Inflammatory macrophage (primary cell): ENCODE measurements at places on chromosomes 3 and 15.

- DNase-seq = no peak
These were observed 20.5 kb upstream of the CDIN1 start for GRCh38 chr15:36558921-36559320.

- no peak for DNase-seq
These were observed 5.9 kb upstream of the ABHD6 start for GRCh38 chr3:58231666-58232065.

- no peak for DNase-seq
These were observed 274.6 kb upstream of the TBL1XR1 start for GRCh38 chr3:177471733-177472480.

DNA sequence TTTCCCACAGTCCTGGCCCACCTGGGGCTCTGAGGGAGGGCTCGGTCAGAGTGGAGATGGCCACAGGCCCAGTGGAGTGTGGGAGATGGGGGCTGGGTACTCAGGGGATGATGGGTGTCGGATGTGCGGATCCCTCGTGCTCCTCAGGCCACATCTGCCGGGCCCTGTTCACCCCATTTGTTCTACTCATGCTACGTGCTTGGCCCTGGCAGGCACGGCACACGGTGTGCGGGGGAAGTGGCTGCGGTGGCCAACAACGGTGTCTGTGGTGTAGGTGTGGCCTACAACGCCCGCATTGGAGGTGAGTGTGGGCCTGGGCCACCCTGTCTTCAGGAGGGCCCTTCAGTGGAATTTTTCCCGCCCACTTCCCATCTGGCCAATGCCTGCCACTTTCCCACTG lies 7.0 kb upstream of the FES start:
- DNase-seq = no peak

DNA sequence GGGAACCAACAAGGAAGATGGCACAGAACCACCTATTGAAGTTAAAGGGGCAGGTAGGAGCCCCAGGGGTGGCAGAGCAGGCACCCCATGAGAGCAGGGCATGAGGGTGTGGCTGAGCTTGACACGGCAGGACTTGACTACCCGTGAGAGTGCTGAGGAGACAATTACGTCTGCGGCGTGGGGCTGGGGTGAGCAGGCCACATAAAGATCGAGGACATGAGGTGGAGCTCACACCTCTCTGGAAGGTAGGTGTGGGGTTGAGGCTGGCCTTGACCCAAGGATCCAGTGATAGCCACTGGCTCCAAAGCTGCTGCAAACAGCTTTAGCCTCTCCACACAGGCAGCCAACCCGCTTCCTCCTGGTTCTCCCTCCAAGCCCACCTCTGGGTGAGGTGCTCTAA lies 64.5 kb downstream of the PCSK6 start:
- DNase-seq = no peak

- no peak for DNase-seq
These were observed 9.4 kb upstream of the C15orf39 start for GRCh38 chr15:75192307-75192706.

DNA sequence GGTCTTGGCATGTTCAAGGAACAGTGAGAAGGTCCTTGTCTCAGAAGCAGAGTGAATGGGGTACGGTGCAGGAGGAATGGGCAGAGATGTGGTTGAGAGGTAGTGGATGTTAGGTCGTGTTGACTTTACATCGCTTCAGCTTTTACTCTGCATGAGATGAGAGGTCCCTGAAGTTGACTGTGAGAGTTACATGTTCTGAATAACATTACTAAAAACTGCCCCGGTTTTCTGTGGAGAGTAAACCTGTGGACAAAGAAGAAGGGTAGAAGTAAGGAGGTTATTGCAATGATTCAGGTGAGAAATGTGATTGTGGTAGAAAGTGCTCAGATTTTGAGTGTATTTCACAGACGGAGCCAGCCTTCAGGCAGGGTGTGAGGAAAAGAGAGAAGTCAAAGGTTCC lies 105.6 kb downstream of the ARNT2 start:
- DNase-seq = no peak

- peak; percentile 36 for DNase-seq
These were observed 18.7 kb downstream of the DNAJC13 start for GRCh38 chr3:132435911-132436425.

DNA sequence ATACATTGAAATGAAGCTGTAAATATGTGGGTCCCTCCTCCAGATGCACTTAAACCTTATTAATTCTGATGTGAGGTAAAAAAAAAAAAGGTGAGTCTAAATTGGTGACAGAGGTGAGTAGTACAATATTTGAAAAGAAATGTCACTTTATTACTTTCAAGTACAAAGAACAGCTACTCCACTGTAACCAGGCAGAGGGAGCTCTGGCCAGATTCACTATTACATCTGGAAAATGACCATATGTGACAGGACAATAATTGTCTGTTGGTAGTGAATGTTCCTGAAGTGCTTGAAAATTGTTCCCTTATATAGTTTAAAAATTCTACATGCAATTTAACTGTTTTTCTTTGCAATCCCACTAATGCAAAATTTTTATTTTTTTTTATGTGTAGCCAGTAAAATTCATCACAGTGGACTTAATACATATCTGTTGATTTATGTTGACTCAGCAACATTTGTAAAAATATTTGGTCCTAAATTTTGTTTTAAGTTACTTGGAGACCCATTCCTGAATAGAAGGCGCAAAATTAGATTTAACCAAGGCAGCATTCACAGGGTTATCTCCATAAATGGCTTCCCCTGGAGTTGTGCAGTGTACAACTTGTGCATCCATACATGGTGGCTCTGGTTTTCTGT lies 231.9 kb upstream of the TBC1D5 start:
- no peak for DNase-seq

DNA sequence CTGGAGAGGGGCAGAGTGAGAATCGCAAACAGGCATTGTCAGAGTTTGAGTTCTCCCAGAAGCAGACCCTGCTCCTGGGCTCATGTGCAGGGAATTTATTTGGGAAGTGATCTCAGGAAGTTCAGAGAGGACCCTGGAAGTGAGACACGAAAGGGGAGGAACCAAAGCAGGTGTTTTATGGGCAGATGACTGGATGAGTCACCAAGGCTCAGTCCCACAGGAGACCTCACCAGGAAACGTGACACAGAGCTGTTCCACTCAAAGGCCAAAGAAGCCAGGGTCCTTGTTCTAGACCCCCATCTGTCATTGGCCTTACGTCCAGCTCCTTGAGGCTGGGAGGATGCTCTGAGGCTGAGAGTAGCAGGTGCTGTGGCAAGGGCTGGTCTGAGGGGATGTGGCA lies 43.4 kb upstream of the SEC22A start:
- no peak for DNase-seq

GRCh38 chr3:31465999-31466398 lies 66.7 kb upstream of the STT3B start:
- no peak for DNase-seq

GRCh38 chr3:152374262-152374990 lies 105.7 kb downstream of the MBNL1 start:
- DNase-seq = no peak

GRCh38 chr3:43766672-43767465 lies 76.1 kb downstream of the ABHD5 start:
- DNase-seq = no peak

- DNase-seq = peak; percentile 54
These were observed 32.0 kb downstream of the DCUN1D1 start for GRCh38 chr3:182948305-182948704.

DNA sequence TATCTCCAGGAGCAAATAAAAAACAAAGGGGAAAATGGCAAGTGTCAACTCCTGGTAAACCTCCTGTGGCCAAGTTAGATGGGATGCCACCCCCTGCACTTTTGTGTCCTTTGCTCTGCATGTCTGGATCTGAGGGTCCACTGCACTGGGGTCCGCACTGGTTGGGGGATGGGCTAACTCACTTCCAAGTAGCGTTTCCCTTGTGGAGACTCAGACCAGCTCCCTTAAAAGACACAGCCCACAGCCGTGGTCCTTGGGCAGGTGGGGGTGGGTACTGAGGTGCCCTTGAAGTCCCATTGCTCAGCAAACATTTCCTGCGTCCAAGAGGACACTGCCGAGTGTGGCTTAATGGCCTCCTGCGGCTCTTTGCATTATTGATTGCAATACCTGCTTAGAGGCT lies 188.2 kb downstream of the MEGF11 start:
- no peak for DNase-seq

- no peak for DNase-seq
These were observed 77.3 kb downstream of the SMAD3 start for GRCh38 chr15:67142767-67143100.

GRCh38 chr3:180265551-180265950 lies 228.8 kb upstream of the PEX5L start:
- no peak for DNase-seq

GRCh38 chr3:170563712-170564423 lies 22.0 kb downstream of the SLC7A14 start:
- DNase-seq = no peak

DNA sequence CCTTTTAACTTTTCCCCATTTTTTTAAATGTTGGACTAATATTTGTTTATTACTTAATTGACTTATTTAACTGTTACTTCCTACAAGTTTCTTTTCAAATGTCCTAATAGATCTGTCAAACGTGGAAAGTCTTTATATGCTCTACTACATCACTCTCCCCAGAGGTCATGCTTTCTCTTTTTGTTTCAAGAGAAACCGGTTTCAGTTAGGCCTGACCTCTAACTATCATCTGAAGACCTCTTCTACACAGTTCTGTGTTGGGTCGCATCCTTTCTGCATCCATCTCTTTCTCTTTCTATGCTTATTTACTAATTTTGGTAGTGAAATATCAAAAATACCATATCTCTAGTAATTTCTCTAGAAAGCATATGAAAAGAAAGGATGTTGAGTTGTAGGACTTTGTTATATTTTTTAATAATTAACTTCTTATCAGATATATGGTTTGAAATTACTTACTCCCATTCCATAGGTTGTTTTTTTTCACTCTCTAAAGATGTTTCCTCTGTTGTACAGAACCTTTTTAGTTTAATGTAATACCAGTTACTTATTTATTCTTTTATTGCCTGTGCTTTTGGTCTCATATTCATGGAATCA lies 781.2 kb upstream of the ARPP21 start:
- DNase-seq = no peak

- no peak for DNase-seq
These were observed 12.9 kb downstream of the SLC25A36 start for GRCh38 chr3:140954576-140954975.

DNA sequence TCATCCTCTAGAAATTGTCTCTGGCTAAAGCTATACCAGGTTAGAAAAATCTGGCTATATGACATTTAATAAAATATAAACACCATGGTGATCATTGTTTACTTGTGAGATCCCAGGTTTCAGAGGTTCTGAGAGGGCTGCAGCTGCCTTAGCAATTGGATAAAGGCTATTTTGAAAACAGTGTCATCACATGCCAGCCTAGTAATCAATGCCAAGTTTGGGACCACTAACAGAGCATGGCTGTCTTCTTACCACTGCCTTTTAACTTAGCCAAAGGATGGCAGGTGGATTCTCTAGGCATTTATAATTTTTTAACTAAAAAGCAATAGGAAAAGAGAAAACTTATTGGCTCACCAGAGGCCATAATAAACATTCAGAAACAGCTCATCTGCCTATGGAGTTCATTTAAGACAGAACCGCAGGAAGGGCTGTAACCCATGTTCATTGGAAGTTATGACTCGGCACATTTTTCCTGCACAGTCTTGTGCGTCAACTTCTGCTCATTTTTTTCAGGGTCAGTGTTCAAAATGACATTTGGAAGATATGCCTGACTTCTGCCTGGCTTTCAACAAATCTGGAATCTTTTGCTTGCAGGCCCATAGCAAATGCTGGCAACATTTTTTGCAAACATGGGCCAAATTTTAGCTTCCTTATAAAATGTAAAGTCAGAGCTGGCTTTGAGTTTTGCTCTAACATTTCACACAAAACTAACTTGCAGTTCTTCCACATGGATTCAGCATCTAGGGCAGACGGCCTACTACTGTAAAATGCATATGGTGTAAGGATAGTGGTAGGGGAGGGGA lies 476.0 kb upstream of the TBL1XR1 start:
- DNase-seq = peak; percentile 56

DNA sequence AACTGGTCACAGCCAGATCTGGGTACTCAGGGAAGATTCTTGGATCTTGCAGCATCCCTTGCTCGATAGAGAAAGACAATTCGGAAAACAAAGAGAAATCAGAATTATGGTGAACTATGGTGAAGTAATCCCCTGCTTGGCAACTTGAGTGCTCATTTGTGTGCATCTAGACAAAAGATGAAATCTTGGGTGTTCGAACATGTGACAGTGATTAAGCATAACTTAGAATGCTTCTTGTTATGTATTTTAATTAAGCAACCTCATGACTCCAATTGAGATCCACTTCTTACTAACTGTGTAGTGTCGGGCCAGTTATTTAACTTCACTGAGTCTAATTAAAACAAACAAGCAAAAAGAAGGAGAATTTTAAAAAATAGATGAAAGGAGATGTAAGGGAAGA lies 56.5 kb downstream of the ZNF385D start:
- DNase-seq = no peak

DNA sequence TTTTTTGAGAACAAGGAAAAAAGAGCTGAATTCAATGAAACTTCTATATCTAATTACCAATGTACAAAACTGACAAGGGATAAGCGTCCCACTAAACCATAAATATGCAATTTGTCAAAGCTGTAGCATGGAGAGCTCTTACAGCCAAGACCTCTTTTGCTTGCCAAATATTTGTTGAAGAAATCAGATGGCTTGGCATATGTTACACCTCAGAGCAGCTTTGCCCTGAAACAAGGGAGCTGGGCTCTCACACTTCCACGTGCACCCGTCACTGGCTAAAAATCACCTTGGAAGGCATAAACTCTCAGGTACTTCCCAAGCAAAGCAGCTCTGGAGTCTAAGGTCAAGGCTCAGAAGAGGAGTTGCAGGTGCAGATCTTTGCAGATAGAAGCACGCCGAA lies 324.7 kb upstream of the SLCO3A1 start:
- no peak for DNase-seq

GRCh38 chr15:53115563-53115962 lies 325.4 kb upstream of the ONECUT1 start:
- no peak for DNase-seq
